M059J (cell line): ENCODE measurements at places on chromosomes 2 and 18. TPM values are rescaled to one million over a fixed set of nuclear protein-coding genes. Genes with fewer than 3 reads are reported as not detected.

- peak; percentile 85 for DNase-seq
These were observed 83.2 kb upstream of the RND3 start for GRCh38 chr2:150570712-150571111.

Gene ANKRD62
- not detected in 2 replicates for total RNA-seq

Gene FSHR
- not detected in 2 replicates for total RNA-seq

DNA sequence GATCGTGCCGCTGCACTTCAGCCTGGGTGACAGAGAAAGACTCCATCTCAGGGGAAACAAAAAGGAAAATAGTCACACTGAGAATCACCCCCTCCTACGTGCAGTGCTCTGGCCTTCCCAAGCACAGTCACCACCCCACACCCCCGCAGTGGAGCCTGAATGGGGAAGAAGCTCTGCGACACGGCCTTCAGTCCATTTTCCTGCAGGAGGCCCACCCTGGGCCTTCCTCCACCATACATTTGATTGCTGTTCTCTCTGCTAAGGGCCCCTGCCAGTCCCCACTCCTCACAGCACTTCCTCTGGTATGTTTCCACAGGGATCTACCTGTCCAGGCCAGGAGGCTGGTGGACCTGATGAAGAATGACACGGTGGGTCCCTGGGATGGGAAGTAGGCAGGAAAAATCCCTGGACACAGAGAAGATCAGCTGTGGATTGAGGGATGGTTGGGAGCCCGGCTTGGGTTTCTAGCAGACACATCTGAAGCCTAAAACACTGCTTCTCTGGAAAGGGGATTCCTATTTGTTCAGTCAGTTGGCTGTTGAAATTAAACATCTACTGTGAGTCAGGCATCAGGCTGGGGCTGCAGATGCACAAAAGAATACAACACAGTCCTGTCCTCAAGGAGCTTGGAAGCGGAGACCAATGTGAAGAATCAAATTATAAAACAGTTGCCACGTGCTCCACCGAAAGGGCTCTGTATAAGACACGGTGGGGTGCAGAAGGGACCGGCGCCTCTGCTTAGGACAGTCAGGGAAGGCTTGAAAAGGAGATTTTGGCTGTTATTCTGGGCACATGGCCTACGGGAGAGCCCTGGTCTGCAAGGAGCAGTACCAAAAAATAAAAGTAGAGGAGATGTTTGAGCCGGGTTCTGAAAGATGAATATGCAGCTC is 82.2 kb downstream of the PLB1 start:
- no peak for DNase-seq

- DNase-seq, result peak; percentile 53
These were observed 510.3 kb downstream of the PLCL1 start for GRCh38 chr2:198314559-198315153.

GRCh38 chr18:40258311-40258710 is 1696.7 kb upstream of the PIK3C3 start:
- peak; percentile 18 for DNase-seq

Gene DCAF17
- 10.7 and 13.0 TPM in 2 replicates for total RNA-seq

- DNase-seq, result no peak
These were observed 798.9 kb upstream of the SALL3 start for GRCh38 chr18:78180741-78181140.

GRCh38 chr2:1739961-1740715 is 4.2 kb downstream of the PXDN start:
- DNase-seq, result peak; percentile 43

Gene LRATD1
- total RNA-seq, result 0.57 and 0.79 TPM in 2 replicates

DNA sequence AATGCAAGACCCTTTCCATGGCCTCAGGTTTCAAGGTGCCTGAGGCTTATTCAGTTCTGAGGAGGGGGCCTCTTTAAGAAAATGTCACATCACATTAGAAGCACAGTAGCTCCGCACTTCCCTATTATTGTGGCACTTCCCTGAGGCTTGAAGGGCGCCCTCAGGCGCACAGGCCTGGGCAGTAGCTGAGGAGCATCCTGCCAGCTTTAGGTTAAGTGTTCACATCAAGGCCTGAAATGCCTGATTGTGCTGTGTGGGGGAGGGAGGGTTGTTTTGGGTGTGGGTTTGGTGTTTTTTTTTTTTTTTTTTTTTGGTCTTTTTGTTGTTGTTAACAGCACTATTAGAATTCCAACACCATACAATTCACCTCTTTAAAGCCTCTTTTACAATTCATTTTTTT is 107.9 kb downstream of the CABLES1 start:
- no peak for DNase-seq

GRCh38 chr2:125857971-125858794 is 797.8 kb upstream of the GYPC start:
- no peak for DNase-seq

Gene ACOXL
- not detected in 2 replicates for total RNA-seq

DNA sequence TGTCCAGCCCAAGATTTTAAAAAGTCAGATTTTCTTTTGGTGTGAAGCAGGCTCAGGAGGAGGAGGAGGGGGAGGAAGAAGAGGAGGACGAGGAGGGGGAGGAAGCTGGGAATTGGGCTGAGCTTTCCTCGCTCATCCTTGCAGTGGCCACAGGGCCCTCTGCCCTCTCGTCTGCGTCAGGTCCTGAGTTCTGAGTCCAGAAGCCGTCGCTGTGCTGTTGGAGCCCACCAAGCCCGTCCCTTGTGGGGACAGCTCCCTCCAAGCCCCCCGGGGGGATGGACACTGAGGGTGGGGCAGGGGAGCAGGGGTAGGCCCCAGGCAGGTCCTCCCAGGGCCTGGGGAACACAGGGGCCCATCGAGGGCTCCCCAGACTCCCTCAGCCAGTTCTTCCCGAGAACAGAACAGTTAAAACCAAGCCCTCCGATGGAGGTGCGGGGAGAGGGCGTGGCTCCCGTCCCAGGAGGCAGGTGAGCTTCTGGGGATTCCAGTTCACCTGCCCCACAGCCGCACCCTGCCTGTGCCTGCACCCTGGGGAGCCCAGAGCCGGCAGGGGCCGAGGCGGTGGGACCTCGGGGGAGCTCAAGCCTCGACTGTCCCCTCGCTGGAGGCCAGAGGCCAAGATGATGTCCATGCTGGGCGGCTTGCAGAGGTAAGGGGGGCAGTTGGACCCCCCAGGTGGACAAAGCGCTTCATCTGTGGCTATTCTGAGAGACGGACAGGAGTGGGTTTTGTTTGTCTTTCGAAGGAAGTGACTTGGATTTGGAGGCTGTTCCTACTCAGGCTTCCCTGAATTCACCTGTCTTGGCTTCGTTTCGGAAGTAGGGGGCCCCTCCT is at the start of gene GAL3ST2:
GAL3ST2 (plus strand) TSS at position 487 of the 834 bp plus-strand sequence; CDS start at position 621, 134 bp downstream.
- no peak for DNase-seq

Gene MSTN
- 1.0 and 1.2 TPM in 2 replicates for total RNA-seq

DNA sequence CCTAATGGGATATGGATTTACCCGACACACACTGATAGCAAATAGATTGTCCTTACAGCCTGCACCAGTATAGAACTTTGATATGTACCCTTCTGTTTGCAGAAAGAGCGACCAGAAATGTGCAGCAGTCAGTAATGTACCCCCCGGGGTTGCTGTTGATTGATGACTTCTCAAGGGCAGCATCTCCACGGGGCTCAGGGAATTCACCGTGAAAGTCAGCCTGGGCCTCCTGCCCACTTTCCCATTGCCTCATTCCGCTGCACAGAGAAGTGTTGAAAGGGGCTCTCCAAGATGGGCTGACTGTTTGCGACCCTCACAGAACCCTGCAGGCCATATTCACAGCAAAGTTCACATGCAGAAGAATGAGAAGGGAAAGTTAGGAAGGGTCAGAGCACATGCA is 241.3 kb downstream of the PRKCE start:
- DNase-seq, result peak; percentile 58

DNA sequence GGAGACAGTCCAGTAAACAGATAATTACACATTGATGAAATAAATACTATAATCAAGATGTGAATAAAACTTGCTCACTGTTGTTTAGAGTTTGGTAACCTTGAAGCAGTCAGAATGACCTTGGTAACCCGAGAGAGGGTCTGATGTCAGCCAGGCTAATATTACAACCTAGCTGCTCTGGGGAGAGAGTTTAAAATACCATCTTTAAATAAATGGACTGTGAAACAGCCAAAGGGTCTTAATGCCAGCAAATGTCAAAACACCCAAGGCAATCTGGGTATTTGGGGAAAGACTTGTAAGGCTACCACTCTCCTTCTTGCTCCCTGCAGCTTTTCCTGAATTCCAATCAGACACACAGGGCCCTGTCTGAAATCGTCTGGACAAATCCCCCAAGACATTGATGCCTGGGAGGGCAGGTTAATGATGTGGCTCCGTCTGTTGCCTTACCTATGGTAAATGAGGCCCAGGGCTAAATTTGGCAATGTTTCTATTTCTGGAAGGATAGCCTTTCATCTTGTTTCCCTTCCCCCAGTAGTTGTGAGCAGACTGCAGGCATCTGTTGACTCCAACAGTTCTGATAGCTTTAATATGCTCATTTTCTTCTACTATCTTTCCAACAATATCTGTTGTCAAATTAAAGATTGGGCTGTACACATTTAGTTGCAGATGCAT is 43.0 kb upstream of the ITGB6 start:
- no peak for DNase-seq

- DNase-seq, result no peak
These were observed 104.2 kb upstream of the SPRED2 start for GRCh38 chr2:65536596-65536995.

Gene SMAD2
- total RNA-seq, result 124 and 171 TPM in 2 replicates

- DNase-seq, result no peak
These were observed 35.2 kb downstream of the UXS1 start for GRCh38 chr2:106158871-106159270.

GRCh38 chr2:74050151-74050550 is 65.4 kb downstream of the TET3 start:
- no peak for DNase-seq

Gene TBC1D8
- 5.1 and 9.3 TPM in 2 replicates for total RNA-seq

GRCh38 chr2:79016342-79016741 is 9.2 kb upstream of the REG3G start:
- DNase-seq, result no peak
